Erythroblast (primary cell): ENCODE measurements at places on chromosomes 6 and 20.

DNA sequence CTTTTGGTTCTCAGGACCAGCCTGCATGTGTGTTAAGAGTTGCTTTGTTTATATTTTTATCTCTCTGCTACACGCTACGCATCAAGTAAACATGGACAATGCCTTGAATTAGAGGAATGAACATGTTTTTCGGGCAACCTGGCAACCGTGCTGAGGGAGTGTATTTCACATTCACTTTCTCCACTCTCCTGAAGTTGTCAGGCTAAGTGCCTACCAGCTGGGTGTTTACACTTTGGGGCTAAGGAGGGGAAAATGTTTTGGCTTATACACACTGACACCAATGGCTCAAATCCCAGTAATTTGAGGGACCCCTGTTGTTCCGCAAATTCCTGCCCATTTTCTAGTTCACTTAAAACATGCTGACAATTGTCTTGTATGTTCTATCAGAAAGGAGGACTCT is 141.5 kb upstream of the PDE7B start:
- DNase-seq: no peak

DNA sequence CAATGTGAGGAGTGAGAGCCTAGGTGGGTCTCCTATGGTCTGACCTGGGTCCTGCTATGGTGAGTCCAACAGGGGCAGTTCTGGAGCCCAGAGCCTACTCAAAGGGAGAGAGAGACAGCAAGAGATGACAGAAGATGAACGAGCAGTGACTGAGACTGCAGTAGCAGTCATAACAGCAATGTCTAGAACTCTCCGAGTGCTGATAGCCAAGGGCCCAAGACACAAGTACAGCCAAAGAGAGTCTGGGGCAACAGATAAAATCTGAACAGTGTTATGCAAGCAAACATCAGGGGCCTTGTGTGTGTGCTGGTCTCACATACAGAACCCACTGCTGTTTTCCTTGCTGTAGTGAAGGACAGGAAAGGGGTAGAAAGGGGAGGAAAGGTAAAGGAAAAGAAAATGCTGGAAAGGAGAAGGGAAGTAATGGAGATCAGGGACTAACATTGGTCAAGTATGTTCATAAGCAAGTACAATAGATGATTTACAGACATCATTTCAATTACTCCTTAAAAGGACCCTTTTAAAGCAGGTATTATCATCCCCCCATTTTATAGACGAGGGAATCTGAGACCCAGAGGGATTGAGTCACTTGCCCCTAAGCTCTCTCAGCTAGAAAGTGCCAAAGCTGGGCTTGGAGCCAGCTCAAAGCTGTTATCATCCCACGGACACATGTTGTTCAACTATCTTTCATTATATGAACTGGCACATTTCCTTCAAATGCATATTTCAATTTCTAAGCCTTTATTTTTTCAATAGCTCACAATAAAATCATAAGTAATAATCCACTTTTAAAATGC is 182.3 kb upstream of the RAB32 start:
- DNase-seq: peak; percentile 65

- DNase-seq: peak; percentile 39
Measured at GRCh38 chr6:138692978-138693909, 80.3 kb upstream of the CCDC28A start.

DNA sequence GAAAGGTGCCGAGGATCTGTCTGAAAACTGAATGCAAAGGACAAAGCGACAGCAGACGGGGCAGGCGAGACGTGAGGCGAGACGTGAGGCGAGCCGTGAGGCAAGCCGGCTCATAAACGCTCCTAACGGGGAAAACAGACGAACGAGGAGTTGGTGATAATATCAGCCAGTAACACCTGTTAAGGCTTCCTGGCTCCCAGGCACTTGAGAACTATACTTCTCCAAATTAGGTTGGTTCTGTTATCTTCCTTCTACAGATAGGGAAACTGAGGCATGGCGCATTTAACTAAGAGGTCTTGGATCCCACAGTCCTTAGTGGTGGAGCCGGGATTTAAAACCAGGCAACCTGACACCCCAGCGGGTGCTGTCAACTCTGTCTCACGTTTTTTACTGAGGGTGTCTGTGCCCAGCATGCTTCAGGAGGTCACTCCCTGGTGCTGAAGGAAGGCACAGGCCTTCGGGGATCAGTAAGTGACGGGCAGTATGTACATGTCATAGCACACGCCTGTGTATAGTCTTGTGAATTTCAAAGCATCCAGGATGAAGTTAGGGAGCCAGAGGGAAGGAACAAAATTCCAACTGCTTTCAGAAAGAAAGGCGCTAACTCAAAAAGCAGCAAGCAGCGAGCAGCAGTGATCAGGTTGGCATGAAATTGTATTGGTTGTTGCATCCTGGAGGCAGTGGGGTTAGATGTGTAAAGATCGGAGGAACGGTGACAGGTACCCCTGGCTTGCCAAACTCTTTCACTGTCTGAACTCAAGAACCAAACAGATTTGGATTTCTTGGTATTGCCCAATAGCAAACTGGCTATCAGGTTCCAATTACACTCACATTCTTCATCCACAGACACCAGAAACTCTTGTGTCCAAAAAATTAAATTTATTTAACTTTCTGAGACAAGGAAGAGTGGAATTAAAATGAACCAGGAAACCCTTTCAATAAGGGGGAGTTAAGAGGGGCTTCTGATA is 318.7 kb downstream of the THBS2 start:
- DNase-seq: no peak

DNA sequence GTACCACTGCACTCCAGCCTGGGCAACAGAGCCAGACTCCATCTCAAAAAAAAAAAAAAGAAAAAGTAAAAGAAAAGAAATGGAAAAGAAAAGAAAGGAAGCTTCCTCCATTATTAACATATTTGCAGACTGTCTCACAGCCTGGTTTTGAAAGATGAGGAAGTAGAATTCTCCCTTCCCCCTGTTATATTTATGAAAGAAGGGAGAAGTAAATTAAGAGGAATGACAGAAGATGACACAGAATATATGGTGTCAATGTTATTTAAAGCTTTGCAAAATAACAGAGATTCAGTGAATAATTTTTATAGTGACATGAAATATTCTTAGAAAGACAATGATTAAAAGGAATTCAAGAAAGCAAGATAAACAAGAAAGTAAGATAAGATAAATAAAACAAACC is 83.7 kb upstream of the PRSS16 start:
- no peak for DNase-seq

DNA sequence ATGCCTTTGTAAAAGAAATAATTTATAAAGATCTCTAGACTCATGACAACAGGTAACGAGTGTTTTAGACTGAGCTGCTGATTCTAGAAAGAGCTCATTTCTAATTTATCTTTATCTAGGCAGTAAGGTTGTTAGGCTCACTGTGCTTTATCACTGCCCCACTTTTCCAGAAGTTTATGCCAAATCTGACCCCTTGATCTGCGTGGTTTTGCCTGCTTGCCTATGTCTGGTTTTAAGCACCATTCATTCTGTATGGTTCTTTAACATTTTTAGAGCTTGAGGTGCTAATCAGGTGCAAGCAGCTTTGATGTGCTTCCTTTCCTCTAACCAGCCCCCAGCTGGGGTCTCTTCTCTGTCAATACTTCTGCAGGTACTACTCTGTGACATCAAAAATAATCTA is 49.7 kb upstream of the GCLC start:
- no peak for DNase-seq

DNA sequence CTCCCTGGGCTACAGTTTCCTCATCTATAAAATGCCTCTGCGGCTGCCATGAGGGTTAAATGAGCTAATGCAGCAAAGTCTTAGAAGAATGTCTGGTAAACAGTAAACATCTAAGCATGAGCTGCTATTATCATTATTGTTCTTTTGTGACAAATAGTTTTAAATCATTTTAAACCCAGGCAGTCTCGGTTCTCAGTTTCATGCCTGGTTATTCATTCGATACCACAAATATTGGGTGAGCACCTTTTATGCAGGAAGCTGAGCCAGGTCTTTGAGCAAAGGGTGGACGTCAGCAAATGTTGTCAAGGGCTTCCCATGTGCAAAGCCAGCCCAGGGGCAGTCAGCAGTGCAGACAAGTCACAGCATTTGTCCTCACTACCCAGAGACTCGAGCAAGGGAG is 128.7 kb downstream of the NFATC2 start:
- no peak for DNase-seq

DNA sequence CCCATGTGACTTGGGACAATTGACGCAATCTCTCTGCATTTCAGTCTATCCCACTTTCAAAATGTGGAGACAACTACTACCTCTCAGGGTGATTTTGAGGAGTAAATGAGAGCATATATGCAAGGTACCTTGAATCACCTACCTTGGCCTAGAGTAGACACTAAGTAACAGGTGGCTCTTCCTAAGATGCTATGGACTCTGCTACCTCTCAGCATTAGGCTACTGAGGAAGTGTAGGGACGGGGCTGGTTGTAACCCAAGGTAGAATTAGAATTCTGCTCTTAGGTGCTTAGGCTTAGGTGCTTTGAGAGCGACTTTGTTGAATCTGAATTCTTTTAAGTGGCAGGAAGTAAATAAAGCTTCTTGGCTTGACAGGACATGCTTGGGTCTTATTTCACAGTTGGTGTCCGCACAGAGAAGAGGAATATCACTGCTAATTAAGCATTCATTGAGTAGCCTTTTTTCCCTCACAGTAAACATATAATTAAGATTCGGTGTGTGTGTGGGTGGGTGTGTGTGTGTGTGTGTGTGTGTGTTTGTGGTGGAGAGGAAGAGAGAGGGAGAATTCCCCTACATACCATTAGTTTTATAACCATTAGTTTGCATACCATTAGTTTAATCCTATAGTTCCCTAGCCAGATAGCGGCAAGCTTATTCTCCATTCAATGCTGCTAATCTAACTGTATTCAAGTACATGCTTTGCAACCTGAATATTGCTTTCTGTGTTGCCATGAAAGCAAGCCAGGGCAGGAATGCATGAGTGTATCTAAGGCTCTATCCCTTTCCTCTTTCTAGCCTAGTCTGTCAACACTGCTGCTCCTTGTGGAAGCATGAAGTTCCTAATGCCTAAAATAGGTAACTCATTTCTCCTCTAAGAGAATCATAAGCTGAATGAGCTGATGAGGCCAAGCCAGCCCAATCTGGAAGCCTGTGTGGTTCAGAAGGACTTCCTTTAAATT is 112.5 kb downstream of the IPCEF1 start:
- no peak for DNase-seq
